ENCODE measurements at places on chromosomes 12 and 14.

GRCh38 chr12:49537231-49537751 is 1.5 kb upstream of the KCNH3 start:
- no peak for DNase-seq

GRCh38 chr12:127414636-127415035 is 852.3 kb upstream of the TMEM132C start:
- no peak for DNase-seq

DNA sequence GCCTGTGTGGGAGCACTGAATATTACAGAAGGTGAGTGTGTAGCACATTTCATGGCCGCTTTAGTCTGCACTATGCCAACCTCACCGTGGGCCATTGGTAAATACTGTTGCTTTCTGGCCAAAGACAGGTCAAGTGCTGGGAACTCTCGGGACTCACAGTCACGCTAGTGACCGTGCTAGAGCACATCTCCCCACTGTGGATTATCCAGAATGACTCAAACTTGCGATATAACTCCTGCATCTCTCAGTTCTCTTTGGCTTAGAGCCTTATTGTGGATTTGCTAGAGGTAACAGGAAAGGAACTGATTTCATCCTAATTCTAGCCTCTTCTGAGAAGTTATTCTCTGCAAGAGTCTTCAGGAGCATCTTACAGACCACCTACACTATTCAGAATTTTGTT is 86.5 kb downstream of the DAD1 start:
- no peak for DNase-seq

- no peak for DNase-seq
These were observed 12.3 kb upstream of the HSP90B1 start for GRCh38 chr12:103917873-103918272.

DNA sequence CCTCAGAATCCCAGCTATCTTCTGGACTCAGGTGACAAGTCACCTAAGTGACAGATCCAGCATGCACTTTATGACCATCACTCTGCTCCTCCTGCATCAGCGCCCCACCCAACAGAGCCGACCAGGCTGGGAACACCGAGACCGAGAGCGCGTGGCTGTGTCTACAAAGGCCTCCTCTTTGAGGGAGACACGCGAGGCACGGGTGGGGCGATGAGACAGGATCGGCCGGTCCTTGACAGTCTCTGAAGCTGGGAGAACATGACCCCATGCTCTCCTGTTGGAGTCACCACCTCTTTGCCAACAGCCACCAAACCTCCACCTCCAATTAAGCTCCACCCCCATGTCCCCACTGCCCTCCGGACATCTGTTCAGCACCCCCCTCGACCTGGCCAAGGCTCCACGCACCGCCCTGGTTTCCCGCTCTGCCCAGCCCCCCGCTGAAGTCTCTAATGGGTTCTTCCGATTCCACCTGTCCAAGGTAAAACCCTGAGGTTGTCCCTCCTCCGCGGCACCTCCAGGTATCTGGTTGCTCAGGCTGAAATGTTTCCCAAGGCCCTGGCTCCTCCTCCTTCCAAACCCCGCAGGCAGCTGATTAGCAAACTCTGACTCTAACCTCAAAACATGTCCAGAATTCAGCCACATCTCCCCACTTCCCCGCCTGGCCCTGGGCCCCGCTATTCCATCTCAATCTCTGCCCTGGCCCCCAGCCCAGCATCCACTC is 31.5 kb downstream of the HSP90AA1 start:
- no peak for DNase-seq

GRCh38 chr12:106566771-106567170 is 16.0 kb upstream of the RFX4 start:
- no peak for DNase-seq

GRCh38 chr14:90475298-90475697 is 78.5 kb downstream of the CALM1 start:
- DNase-seq = no peak

- DNase-seq = no peak
These were observed 1095.7 kb downstream of the FLRT2 start for GRCh38 chr14:86625637-86626036.

GRCh38 chr12:57467915-57468314 is 8.3 kb downstream of the GLI1 start:
- DNase-seq = no peak

DNA sequence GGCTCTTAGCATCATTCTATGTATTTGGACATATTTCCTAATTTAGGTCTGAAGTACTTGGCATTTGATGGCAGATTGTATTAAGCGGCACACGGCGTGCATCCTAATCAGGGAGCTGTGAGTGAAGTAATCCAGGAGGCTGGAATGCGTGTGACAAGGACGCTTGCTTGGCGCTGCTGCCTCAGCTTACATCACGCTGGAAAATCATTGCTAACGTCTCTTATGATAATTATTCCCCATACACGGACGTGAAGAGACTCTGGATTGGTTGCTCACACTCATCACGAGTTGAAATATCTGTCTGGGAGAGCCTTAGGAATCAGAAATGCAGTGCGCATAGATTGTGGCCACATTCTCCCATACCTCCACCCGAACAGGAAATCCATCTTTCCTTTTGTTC is 85.3 kb downstream of the FBXW8 start:
- DNase-seq = no peak

- DNase-seq = no peak
These were observed 6.7 kb downstream of the GLTP start for GRCh38 chr12:109873653-109874052.

GRCh38 chr12:57769594-57769993 is 2.3 kb downstream of the METTL1 start:
- DNase-seq = no peak

GRCh38 chr12:94867066-94867855 is 136.2 kb downstream of the NDUFA12 start:
- no peak for DNase-seq

GRCh38 chr12:57632958-57633840 is at the start of gene B4GALNT1:
Gene B4GALNT1, minus strand, starts transcription at chr12:57633201. Its CDS starts 1,069 bp downstream, at chr12:57632132.
- DNase-seq = peak; percentile 57

GRCh38 chr14:36511981-36512584 is 7.9 kb downstream of the NKX2-1 start:
- DNase-seq = no peak

DNA sequence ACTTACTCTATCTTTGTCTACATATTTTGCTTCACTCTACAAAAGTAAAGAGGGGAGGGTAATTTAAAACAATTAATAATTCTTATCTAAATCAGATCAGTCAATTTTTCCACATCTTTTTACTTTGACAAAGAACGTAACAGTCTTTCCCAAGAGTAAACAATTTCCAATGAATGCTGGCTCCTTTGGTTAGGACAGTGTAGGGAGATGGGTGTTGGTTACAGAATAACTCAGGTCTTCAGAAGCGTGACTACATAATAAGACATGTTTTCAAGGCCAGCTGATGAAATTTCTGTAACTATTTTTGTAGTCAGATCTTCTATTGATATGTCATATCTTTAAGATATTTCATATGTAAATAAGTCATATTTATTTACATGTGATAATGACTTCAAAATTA is 183.0 kb upstream of the CAND1 start:
- DNase-seq = no peak

- DNase-seq = no peak
These were observed 61.7 kb upstream of the ST8SIA1 start for GRCh38 chr12:22396253-22396652.

DNA sequence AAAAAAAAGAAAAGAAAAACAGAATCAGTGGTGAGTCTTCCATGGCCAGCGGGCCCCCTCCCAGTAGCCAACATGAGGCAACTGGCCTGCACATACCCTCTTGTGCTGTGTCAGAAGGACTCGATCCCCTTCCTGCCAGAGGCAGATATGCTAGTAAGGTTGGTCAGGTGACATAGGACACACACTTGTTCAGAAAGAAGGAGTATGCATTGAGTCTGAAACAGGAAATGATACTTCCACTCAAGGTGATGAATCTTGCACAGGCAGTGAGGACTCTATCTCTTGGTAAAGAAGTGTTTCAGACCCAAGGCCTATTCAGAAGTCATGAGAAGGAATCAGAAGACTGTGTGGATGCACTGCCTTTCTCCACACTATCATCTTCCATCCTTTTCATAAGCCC is 269.7 kb upstream of the FAR2 start:
- no peak for DNase-seq

DNA sequence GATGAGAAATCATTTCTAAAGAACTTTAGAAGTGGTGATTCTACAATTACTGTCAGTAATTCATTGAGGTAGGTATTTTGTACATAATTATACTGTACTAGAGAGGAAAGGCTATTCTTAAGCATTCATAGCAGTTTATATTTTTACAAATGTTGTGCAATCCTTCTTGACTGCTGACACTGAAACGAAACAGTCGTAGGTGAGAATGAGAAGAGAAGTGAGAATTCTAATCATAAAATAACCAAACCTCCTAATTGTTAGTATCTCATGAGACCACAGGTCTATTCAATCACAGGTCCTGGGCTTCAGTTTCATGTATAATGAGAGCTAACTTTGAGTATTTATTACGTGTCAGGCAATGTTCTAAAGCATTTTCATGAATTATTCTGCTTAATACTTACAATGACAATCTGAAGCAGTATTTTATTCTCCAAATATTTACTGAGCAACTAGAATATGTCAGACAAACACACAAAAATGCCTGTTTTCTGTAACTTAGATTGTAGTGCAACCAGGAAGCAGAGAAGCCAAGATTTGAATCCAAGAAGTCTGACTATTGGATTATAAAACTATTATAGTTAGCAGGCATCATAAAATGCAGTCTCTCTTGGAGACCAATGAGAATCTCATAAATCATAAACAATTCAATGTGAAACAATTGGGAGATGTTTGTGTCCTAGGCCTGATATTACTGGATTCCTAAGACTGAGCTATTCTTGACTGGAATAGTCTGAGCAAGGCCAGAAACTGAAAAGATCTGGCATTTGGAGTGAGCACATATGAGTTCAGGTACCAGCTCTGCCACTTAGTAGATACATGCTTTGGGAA is 24.3 kb downstream of the RERG start:
- no peak for DNase-seq

GRCh38 chr14:73661872-73662271 is 17.1 kb downstream of the DNAL1 start:
- DNase-seq = no peak

- no peak for DNase-seq
These were observed 13.0 kb upstream of the PCED1B start for GRCh38 chr12:47066278-47067025.
